Bronchus fibroblast of lung (primary cell): ENCODE measurements at places on chromosomes 5 and 9. TPM values are rescaled to one million over a fixed set of nuclear protein-coding genes. Genes with fewer than 3 reads are reported as not detected.

The PDE6A gene
- not detected in 2 replicates for total RNA-seq

The FCN2 gene
- total RNA-seq, result not detected in 2 replicates

The PCDHB11 gene
- total RNA-seq, result under 0.01 TPM in 2 replicates

The PCDHB10 gene
- under 0.01 and 0.15 TPM in 2 replicates for total RNA-seq

The MARVELD2 gene
- total RNA-seq, result 2.1 and 2.2 TPM in 2 replicates
